ENCODE measurements at places on chromosomes 1 and 21.

DNA sequence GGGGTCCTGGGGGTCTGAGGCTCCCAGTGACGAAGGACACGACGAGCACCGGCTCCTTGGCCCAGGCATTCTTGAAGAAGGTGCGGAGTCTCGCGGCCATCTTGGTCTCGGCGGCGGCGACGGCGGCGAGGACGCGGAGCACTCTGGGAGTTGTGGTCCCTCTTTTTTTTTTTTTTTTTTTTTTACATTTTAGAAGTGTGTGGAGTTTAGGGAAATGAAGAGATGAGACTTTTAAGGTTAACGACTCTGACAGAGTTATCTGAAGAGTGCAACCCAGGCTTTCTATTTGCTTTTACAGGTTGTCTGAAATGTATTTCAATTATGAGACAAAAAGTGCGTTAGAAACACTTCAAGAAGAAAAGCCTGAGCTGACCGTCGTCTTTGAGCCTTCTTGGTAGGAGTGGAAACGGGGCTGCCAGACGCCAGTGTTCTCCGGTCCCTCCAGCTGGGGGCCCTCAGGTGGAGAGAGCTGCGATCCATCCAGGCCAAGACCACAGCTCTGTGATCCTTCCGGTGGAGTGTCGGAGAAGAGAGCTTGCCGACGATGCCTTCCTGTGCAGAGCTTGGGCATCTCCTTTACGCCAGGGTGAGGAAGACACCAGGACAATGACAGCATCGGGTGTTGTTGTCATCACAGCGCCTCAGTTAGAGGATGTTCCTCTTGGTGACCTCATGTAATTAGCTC, 9.7 kb downstream of the OR2B11 start:
- DNase-seq, result no peak

GRCh38 chr1:108575375-108575774, 15.5 kb downstream of the EEIG2 start:
- DNase-seq, result no peak

GRCh38 chr1:162093095-162093494, 23.6 kb downstream of the NOS1AP start:
- no peak for DNase-seq

DNA sequence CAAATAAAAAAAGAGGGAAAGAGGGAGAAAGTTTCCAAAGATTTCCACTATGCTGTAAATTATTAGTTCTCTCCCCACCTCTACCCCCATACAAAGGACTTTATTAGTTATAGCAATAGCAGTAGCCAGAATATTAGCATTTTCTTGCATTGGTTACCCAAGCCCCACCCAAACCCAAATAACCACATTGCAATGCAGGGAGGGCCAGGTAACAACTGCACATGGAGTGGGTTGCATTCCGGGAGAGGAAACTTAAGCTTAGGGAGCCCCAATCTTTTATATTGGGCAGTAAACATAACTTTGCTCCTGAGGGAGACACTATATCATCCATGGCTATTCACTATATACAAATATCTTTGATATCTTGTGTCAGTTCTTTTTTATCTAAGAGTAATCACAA, 6.0 kb downstream of the ADIPOR1 start:
- DNase-seq, result no peak

DNA sequence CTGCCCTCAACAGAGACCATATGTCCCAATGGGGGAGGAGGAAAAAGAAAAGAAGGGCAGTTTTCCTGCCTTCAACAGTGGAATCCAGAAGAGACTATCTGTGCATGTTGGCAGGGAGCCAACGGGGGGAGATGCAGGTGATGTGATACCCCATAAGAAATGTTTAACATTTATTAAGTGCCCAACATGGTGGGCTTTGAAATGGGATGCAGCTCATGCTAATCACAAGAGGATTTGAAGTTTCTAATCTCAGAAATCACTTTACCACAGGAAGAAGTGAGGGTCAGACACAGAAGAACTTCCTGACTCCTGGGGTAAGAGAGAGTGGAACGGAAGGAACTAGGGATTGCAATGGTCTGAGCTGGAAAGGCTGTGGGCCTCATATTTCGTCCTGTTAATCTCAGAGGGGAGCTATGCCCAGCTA, 16.2 kb downstream of the CSRP1 start:
- no peak for DNase-seq

All from stimulated activated CD4-positive, alpha-beta T cell treated with anti-CD3 and anti-CD28 coated beads, Interleukin-15, amount 100 ng/mL, for 1 hour (primary cell).